GM23338 (cell line): ENCODE measurements at places on chromosomes 16 and 17. TPM values are rescaled to one million over a fixed set of nuclear protein-coding genes. Genes with fewer than 3 reads are reported as not detected.

DNA sequence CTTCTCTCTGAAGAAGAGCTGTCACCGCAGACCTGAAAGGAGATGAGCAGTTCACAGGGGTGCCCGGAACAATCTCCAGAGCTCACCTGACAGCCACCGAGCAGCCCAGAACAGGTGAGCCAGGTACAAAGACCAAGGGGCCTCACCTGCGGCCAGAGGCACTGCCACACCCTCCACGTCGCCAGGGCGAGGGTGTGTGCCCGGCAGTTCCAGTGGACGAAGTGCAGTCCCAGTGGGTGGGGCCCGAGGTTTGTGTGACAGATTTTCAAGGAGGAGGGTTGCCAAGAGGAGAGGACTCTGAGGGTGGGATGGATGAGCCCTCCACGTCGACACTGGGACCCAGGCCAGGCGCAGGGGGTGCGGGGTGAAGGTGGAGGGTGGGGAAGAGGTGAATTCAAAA, 61.7 kb downstream of the SMPD3 start:
- DNase-seq, result no peak

Gene FXR2
- total RNA-seq, result 20.3 and 24.4 TPM in 2 replicates

DNA sequence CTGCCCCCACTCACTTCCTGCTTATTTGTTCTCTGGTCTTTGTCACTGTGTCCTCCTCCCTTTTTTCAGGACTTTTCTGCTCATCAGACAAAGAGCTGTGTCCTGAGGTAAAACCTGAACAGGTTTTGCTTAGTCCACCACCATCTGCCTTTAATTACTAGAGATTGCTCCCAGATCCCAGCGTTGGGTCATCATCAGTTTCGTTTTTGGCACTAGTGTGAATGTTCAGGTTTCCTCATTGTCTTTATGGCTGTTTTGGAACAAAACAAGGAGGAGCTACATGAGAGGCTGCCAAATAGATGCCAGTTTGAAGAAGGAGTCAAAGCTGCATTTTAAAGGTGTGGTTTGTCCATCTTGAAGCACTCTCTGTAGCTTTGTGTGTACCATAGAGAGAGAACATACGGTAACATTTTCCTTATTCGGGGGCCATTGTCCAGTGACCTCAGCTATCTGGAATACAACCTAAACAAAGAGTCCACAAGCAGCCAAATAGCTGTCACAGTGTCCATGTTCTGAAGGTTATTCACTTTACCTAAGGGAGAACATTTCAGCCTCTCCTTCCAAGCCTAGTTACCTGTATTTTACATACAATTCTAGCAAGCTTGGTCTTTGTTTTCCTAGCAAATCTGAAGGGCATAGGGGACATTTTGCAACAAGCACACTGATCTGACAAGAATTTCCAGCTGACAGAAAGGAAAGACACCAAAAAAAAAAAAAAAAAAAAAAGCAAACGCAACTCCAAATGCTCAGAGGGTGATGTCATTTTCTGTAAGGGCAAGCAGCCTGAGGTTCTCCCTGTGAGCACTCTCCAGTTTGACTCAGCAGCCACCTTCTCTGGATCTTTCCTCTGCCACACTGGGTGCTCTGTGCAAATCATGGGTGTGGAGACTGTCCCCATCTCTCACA, 196.1 kb downstream of the NTN1 start:
- DNase-seq, result no peak

Gene WNT9B
- 0.17 and 0.62 TPM in 2 replicates for total RNA-seq

DNA sequence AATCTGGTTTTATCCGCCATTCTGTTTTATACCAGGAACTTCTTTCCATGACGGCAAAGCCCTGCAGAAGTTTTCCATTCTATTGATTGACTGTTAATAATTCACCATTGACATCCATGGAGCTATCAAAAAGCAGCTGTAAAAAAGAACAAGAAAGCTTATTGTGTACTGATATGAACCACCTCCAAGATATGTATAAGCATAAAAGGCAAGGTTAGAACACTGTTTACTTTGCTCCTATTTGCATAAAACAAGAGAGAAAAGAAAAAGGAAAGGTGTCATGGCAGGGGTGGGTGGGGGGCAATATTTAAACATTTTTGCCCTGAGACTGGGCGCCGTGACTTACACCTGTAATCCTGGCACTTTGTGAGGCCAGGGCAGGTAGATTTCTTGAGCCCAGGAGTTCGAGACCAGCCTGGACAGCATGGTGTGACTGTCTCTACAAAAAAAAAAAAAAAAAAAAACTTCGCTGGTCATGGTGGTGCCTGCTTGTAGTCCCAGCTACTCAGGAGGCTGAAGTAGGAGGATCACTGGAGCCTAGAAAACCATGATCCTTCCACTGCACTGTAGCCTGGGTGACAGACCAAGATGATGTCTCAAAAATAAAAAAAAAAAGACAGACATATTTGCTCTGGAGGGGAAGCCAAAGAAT, 52.5 kb downstream of the TMEM114 start:
- no peak for DNase-seq

DNA sequence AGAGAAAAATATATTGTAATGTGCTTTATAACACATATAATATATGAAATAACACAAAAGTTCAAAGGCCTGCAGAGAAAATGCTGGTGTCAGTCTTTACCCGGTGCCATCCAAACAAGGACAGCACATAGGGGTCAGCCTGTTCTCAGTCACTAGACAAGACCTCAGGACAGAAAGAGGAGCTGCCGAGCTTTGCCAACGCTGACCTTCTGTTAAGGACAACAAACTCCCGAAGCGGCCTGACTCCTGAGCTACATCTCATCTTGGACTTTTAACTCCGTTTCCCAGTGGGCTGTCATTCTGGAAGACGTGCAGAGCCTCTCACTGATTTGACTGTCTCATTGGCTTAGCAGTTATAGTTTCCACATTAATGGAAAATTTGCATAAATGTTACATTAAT, 6.9 kb downstream of the ELAC2 start:
- DNase-seq, result no peak

DNA sequence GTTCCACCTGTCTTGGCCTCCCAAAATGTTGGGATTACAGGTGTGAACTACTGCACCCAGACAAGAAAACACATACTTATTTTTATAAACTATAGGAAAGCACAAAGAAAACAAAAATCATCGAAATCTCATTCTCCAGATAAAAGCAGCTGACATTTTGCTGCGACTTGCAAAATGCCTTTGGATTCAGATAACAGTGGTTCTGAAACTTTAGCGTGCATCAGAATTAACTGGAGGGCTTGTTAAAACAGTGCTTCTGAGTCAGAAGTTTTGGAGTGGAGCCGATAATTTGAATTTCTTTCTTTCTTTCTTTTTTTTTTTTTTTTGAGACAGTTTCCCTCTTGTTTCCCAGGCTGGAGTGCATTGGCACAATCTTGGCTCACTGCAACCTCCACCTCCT, 17.7 kb upstream of the GJD3 start:
- DNase-seq, result no peak

DNA sequence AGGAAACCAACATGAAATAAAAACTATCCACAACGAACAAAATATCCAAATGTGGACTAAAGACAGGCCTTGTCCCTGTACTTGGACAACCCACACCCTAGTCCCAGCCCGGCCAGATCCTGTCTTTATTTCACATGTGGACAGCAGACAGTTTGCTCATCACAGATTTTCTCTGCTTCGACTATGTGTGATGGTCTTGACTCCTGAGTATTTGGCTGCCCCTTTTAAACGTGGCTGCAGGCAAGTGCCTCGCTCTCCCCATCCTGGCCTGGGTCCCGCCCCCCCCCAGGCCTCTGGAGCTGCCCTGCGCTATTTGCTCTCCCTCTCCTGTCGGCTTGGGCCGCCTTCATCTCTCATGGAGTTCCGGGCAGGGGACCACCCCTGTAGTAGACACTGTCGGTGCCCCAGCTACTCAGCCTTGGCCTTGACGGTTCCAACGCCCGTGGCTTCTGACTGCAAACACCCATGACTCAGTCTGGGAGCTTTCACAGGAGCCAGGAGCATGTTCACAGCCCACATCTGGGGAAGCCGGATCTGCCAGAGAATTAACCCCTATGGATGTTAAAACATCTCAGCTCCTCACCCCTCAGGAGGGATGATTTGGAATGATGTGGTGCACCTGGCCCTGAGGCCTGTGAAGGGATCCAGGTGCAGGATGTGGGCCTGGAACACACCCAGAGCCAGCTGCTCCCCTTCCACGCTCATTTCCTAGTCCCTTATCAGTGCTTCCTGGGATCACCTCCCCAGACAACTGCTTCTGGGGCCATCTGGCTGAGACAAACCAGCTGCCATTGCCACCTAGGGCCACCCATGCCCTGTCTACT, 229.7 kb upstream of the RPL38 start:
- no peak for DNase-seq

Gene PRPF8
- 231 and 246 TPM in 2 replicates for total RNA-seq

- DNase-seq, result no peak
These were observed 34.3 kb downstream of the LIMD2 start for GRCh38 chr17:63665527-63666214.

- DNase-seq, result no peak
These were observed at the start of gene KRTAP2-3 for GRCh38 chr17:41060052-41060604. KRTAP2-3 (minus strand) TSS chr17:41060114; CDS start chr17:41060050, 64 bp downstream.

DNA sequence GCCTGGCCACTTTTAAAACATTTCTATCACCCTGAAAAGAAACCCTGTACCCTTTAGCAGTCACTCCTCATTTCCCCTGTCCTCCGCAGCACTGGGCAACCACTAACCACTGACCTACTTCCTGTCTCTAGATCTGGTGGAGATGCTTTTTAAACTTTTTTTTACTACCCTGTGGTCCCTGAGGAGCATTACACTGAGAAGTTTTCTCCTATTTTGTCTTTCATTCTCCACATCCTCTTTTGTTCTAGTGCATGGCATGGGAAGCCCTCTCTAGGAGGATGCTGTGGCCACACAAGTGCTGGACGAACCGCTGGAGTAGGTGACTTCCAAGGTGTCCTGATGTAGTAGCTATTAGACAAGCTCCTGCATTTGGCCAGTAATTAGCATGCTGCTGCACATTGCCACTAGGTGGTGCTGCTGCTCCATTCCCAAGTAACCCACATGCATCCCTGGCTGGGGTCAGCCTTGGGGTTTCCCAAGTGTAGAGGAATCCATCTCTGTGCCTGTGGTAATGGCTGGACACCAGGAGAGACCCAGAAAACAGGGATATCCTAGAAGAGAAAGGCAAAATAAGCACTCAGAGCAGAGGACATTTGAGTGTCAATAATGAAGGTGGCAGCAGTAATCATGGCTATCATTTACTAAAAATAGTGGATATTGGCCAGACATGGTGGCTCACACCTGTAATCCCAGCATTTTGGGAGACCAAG, 143.8 kb upstream of the CRHR1 start:
- peak; percentile 93 for DNase-seq

- DNase-seq, result peak; percentile 54
These were observed 458 bp downstream of the SLC12A4 start for GRCh38 chr16:67967958-67968399.

Gene MSI2
- total RNA-seq, result 34.0 and 41.8 TPM in 2 replicates

DNA sequence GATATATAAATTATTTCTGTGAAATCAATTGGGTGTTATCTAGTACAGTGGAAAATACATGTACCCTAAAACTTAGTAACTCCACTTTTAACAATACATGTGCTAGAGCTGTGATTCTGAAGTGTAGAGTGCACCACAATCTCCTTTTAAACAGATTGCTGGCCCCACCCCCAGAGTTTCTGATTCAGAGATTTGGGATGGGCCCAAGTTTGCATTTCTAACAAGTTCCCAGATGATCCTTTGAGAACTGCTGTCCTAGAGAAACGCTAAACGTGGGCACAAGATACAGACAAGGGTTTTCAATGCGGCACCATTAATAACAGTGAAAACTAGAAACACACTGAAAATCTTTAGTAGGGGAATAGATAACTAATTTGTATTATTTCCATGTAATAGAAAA, 49.2 kb downstream of the NXPH3 start:
- no peak for DNase-seq

- no peak for DNase-seq
These were observed 841 bp downstream of the TEKT5 start for GRCh38 chr16:10693889-10694288.

Gene CRYBA1
- not detected in 2 replicates for total RNA-seq

Gene CDH1
- 142 TPM in 2 replicates for total RNA-seq

DNA sequence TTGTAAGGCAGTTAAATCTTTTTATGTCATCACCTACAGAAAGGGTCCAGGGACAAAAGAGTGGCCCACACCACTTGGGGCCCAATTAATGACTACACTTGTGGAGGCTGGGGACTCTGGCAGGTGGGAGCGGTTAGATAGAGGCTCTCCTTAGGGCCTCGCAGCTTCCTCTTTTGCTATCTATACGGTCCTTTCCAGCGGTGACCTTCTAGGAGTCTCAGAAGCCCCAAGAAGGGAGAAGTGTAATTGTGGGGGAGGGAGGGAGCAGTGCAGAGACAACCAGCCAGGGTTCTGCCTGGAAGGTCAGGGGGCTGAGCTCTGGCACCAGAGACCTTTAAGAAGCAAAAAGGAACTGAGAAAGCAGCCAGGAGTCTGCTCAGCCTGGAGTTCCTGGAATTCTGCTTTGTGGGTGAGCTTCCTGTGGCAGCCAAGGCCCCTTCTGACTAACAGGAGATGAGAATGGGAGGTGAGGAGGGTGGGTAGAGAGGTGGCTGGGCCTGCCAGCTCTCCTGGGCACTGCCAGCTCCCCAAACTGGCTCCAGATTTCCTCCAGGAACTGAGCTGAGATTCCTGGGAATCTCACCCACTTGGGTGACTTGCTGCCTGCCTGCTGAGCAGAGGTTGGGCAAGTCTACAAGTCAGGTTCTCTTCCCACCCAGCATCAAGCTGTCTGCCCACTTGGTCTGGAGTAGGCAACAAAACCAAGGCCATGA, 16.3 kb upstream of the MAP3K14 start:
- no peak for DNase-seq

DNA sequence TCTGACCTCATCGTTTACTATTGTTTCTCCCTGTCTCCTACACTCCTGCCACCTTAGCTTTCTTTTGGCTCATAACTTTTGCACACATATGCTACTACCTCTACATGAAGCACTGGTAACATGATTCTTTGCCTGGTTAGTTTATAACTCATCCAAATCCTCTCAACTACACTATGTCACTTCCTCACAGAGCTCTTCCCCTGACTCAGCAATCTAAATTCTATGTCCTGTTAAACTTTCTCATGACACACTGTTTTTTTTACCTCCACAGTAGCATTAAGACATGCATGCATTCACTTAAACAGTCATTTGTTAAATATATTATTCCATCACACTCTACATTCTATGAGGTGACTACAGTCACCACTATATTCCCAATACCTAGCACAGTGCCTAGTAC, 19.7 kb downstream of the APPBP2 start:
- DNase-seq, result no peak

- peak; percentile 21 for DNase-seq
These were observed 10.9 kb upstream of the KRT222 start for GRCh38 chr17:40675905-40676304.

Gene KRT20
- total RNA-seq, result not detected in 2 replicates

- no peak for DNase-seq
These were observed 1.1 kb downstream of the ARL6IP1 start for GRCh38 chr16:18800293-18800692.

- no peak for DNase-seq
These were observed 188.6 kb downstream of the DNAH9 start for GRCh38 chr17:11786711-11787438.

GRCh38 chr16:72829846-72830775, 217.8 kb downstream of the ZFHX3 start:
- no peak for DNase-seq

Gene SPNS2
- 0.78 and 2.3 TPM in 2 replicates for total RNA-seq
